GOT3 (cell line): ENCODE measurements at places on chromosomes 2 and 18.

DNA sequence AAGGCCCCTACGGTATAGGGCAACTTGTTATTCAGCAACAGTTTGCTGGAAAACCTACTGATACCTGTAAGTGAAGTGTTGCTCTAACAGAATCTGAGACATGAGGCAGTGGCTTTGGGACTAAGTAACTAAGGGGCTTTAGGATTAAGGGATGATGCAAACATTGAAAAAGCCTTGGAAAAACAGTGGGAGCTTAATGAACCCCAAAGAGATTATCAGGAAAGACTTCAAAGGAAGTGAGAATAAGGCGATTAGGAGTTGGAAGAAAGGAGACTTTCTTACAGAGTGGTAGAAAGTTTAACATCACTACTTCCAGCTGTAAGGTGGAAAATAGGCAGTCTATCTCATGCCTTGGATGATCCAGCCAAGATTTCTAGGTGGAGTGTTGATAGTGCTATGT, 158.2 kb upstream of the TRIB2 start:
- no peak for DNase-seq

- no peak for DNase-seq
These were observed 235.0 kb downstream of the GULP1 start for GRCh38 chr2:188526701-188527100.

GRCh38 chr2:219289195-219289536, 10.0 kb downstream of the DNAJB2 start:
- DNase-seq = no peak

DNA sequence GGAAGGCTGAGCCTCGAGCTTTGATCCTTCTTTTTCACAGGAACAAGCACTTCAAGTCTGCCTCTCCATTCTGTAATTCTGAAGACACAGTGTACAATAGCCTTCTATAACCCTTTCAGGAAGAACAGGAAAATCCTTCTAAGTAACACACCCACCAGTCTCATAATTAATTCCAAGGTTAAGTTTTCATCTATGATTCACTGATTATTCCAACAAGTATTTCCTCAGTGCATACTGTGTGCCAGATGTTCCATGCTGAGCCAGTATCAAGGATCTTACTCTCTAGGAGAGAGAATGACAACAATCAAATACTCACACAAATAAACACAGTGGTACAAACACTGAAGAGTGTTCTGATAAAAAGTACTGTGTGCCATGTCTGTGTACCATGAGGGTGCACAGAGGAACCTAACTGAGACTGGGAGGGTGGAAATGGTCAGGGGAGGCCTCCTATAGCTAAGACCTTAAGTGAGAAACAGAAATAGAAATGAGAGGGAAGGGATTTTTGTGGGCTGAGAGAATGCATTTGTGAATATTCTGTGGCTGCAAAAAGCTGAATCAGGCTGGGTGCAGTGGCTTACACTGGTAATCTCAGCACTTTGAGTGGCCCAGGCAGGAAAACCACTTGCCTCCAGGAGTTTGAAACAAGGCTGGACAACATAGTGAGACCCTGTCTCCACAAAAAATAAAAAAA, 7.3 kb upstream of the MTLN start:
- DNase-seq = no peak

- no peak for DNase-seq
These were observed 112.1 kb downstream of the STRN start for GRCh38 chr2:36854241-36854640.
